ENCODE measurements at places on chromosomes 5 and 9.

- no peak for DNase-seq
Observed at GRCh38 chr5:89572696-89573095, 689.7 kb upstream of the MEF2C start.

DNA sequence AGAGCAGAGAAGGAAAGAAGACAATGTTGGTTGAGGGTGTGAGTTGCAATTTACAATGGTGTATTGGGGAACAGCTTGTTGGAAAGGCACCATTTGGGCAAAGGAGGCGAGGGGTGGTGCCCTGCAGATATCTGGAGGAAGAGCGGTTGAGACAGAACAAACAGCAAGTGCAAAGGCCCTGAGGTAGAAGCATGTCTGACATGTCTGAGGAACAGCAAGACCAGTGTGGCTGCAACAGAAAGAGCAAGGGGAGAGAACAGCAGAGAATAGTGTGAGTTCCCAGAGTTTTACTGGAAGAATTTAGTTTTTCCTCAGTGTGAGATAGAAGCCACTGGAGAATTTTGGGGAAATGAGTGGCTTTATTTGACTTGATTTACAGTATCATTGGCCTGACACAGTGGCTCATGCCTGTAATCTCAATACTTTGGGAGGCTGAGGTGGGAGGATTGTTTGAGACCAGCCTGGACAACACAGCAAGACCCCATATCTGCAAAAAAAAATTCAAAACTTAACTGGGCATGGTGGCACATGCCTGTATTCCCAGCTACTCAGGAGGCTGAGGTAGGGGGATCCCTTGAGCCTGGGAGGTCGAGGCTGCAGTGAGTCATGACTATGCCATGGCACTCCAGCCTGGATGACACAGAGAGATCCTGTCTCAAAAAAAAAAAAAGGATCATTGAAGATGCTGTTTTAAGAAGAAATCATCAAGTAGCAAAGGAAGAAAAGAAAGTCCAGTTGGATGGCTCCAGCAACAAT is 13.6 kb downstream of the CMBL start:
- no peak for DNase-seq

DNA sequence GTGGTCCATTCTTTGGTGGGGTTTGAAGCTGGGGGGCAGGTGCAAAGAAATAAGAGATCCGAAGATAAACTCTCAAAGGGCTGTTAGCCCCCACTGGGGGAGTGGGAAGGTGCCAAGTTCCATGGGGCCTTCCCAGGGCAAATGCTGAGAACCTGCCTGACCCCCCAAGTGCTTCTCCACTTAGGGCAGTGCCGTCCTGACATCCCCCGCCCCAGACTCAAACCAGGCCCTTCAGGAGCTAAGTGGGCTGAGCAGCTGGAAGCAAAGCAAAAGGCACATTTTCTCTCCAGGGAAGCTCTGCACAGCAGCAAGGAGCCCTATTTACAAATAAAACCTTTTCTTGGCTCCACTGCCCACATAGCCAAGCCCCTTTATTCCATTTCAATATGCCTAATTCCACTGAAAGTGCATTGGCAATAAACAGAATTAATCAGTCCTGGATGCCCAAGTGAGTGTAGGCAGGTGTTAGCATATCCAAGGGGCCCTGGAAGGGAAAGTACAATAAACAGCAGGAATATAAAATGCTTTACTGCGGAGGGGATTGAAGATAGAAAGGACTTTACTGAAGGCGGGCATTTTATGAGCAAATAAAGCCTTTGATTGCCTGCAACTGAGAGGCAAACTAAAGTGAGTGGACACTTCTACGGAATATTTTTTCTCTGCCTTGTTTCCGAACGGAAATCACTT is 44.6 kb downstream of the WHRN start:
- DNase-seq, result no peak

GRCh38 chr5:153641183-153641688 is 150.8 kb downstream of the GRIA1 start:
- no peak for DNase-seq

- DNase-seq, result no peak
Observed at GRCh38 chr5:161047024-161047423, 195.0 kb upstream of the ATP10B start.

GRCh38 chr9:128175726-128176125 is 15.6 kb downstream of the CIZ1 start:
- no peak for DNase-seq

- no peak for DNase-seq
Observed at GRCh38 chr5:135100011-135100410, 66.0 kb upstream of the PITX1 start.

DNA sequence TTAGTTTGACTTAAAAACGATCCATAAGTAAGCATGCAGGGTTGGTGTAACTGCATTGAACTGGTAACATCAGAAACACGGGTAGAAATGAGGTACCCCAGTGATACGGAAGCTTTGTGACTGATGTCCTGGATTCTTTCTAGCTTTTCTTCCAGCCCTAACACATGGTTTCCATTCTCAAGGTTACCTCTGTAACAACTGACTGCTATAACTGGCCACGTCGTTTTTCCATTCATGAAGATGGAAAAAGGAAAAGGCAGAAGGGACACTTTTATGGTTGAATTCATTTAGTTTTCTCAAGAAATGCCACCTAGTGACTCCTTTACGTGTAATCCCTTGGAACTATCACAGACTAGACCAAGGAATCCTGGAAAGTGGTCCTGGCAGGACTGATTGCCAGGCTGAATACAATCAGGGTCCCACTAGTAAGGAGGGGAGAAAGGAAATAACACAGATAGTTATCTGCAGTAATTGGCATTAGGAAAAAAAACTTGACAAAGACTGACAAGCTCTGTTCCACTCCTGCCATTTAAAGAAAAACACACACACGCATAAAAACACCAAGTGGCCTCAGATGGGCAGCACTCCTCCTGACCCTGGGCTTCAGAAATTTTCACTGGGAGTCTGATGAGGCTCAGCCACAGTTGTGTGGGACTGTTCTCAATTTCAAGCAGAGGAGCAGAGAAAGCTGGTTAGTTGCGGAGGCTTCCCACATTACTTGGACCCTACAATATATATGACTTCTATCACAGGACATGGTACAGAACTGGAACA is 77.5 kb upstream of the ZNF169 start:
- no peak for DNase-seq

- no peak for DNase-seq
Observed at GRCh38 chr5:81235287-81236072, 2.4 kb downstream of the CKMT2 start.

- no peak for DNase-seq
Observed at GRCh38 chr5:146025114-146025680, 80.2 kb downstream of the PLAC8L1 start.

- DNase-seq, result no peak
Observed at GRCh38 chr5:1915316-1915715, 32.6 kb upstream of the IRX4 start.

- no peak for DNase-seq
Observed at GRCh38 chr5:99102073-99102697, 173.4 kb upstream of the CHD1 start.

DNA sequence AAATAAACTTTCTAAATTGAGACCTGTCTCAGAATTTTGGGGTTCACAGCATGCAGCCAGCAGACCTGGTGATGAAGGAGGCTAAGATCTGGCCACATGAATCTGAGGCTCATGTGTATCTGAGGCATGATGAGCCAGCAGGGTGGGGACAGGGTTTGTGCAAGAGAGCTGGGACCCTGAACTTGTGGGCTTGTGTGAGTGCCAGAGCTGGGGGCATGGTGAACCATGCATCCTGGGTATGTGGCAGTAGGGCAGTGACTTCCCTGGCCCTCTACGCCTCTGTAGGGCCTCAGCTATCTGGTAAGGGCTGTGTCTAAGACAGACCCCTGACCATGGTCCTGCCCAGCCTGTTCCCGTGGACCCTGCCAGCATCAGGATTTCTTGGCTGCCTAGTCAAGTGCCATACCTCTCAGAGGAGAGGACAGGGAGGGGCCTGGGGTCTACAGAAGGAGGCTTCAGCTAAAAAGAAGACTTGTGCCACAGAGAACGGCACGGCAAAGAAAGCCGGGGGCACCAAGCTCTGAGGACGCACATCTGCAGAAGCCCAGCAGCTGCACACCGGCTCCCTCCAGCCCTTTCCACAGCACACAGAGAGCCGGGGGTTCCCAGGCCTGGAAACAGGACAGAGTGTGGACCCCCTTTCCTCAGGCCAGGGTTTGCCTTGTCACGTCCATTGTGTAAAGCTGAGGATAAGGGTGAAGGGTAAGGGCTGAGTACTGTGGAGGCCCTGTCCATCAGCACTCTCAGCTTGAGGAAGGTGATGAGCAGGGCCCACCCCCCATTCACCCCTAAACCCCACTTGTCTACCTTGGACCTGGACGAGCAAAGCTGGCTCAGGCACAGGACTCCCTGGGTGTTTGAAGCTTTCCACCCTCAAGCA is 130.1 kb downstream of the MRPL36 start:
- no peak for DNase-seq

DNA sequence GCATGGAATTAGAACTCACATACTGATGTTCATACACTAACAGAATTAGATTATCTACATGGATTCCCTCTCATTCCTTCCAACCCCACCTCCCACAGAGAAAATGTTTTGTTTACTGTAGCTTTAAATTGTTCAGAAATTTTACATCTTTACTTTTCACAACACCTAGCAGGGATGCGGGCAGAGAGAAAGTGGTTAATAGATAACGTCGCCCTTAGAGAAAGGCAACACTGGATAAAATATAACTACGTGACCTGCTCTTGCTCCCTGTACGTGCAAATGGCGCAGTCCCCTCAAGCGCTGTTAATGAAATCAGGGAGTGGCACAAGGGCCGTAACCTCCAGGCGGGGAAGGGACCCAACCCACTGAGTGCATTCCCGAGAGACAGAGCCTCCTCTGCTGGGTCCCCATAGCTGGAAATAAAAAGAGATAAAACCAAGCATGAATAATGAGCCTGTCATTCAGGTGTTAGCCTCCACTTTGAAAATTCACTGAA is 125.3 kb upstream of the DAPK1 start:
- DNase-seq, result no peak

DNA sequence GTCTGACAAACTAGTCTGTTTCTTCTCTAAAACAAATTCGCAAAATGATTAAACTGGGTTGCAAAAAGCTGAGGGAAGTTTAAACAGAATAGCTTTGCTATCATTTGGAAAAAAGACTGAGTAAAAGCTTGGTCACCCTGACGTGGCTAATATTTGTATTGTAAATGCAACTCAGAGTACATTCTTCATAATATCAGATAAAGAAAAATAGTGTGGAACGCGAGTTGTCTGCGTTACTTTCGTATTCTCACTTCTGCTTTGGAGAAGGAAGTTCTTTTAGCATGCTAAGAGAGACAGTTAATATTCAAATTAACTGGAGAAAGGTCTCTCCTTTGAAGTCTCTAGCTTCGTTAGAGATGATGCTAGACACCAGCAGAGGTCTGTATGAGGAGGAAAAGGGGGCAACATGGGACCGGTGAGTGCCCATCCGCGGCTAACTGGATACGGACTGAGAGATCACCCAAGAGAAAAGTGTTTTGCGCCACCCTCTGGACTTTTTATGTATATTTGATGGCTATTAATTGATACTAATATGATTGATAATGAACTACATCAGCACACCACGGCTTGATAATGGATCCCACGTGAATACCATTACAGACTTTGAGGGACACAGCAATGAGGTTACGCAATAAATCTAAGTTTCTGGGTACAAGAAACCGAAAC is 2.9 kb upstream of the CNTRL start:
- DNase-seq, result peak; percentile 79

- DNase-seq, result no peak
Observed at GRCh38 chr9:8613346-8613825, 813.8 kb upstream of the DMAC1 start.

GRCh38 chr9:107874591-107875369 is 385.2 kb upstream of the KLF4 start:
- peak; percentile 66 for DNase-seq

- DNase-seq, result no peak
Observed at GRCh38 chr5:175274171-175274570, 169.8 kb downstream of the DRD1 start.

- DNase-seq, result no peak
Observed at GRCh38 chr9:134139081-134139480, 3.2 kb downstream of the WDR5 start.

- no peak for DNase-seq
Observed at GRCh38 chr5:33857037-33857436, 34.8 kb downstream of the ADAMTS12 start.

- peak; percentile 86 for DNase-seq
Observed at GRCh38 chr9:99357575-99357974, 135.5 kb downstream of the SEC61B start.

- DNase-seq, result no peak
Observed at GRCh38 chr9:108257382-108257781, 598.4 kb downstream of the ACTL7B start.

DNA sequence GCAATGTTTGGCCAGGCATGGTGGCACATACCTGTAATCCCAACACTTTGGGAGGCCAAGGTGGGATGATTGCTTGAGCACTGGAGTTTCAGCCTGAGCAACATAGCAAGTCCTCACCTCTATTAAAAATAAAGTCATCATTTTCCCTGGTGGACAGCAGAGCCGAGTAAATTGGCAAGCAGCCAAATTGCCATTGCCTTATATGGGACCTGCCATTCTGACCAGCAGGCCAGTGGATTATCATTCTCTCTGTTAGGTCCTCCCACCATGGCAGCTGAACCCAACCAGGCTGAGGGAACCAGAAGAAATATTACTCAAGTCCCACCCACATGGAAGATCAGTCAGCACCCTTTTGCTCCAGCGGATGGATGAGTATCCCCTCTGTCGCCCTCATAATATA is 1829.9 kb downstream of the EFNA5 start:
- no peak for DNase-seq

DNA sequence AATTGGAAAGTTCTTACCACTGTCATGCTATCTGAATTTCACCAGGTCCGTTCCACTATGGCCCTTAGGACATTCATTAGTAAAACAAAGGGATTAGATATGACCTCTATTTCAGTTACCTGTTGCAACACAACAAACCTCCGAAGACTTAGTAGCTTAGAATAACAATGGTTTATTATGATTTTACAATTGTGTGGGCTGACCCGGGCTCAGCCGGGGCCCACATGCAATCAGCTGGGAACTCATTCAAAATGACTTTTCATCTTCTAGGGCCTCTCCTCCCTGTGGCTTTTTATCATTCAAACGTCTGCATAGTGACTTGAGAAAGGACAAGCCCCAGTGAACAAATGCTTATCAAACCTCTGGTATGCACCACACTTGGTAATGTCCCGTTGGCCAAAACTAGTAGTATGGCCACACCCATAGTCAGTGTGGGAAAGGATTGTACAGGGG is 2.3 kb upstream of the FBXW11 start:
- no peak for DNase-seq

GRCh38 chr5:133201310-133201709 is 149.5 kb downstream of the HSPA4 start:
- no peak for DNase-seq

- DNase-seq, result no peak
Observed at GRCh38 chr5:27318701-27319100, 280.3 kb upstream of the CDH9 start.

- DNase-seq, result peak; percentile 64
Observed at GRCh38 chr5:149265597-149265996, 6.1 kb upstream of the AFAP1L1 start.
